Breast epithelium (tissue), 4 donors: ENCODE measurements at places on chromosomes 12 and 14.

- DNase-seq = no peak
Measured at GRCh38 chr12:131346555-131347344, 364.1 kb upstream of the SFSWAP start.

- no peak for DNase-seq
Measured at GRCh38 chr12:45076417-45077026, 25.6 kb upstream of the DBX2 start.

DNA sequence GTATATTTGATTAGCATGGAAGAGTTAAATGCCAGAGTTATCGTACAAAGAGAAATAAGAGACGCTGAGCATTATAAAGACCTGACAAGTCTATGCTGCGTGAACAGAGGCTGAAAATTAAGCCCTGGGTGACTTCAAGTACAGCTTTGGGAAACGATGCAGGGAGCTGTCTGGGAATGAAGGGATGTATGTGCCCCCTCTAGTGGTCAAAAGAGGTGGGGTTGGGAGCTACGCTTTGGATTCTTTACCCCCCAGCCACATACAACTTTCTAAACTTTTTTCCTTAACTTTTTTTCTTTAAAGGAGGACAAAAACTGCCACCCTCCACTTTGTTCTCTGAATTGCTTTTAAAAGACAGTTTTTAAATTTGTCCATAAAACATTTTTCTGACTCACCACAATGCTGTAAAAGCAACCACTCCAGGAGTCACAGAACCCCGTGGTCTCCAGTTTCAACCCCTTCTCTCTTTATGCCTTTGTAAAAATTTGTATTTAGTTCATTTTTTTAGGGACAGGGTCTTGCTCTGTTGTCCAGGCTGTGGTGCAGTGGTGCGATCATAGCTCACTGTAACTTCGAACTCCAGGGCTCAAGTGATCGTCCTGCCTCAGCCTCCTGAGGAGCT is 59.4 kb downstream of the ZNF664 start:
- DNase-seq = no peak

DNA sequence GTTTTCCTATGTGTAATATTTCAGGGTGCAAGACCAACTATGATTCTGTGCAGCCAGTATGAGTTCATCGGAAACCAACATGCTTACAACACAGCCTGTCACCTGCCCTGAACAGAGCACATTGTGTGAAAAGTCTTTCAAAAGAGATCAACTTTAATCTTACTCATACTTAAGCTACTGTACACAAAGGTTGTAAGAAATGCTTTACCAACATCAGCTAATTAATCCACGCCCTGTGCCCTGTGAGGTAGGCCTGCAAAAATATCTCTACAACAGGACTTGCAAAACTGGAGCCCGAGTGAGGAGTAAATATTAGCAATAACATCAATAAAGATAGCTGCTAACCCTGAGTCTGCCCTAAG is 15.1 kb downstream of the APPL2 start:
- no peak for DNase-seq

DNA sequence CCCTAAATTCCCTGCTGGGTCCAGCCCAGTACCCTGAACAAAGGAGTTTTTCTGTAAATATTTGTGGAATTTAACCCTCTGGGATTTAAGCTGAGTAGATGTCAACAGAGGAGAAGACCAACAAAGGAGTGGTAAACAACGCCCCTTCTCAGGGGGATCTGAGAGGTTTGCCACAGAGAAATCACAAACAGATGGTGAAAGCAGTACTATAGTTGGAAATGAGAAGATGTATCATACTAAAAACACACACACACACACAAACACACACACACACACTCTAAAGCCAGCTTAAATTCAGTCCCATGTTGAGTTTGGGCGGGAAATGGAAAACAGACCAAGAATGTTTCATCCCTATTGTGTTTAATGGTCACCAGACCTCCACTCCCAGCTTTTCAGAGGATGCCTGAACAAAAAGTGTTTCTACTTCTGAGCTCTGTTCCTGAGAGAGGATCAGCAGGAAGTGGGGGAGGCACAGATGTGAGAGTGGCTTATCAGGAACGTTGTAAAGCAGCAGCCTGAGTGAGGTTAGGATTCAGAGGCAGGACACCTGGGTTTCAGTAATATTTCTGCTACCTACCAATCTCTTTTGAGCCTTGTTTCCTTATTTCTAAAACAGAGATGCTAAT is 3.2 kb downstream of the BIN2 start:
- DNase-seq = no peak

DNA sequence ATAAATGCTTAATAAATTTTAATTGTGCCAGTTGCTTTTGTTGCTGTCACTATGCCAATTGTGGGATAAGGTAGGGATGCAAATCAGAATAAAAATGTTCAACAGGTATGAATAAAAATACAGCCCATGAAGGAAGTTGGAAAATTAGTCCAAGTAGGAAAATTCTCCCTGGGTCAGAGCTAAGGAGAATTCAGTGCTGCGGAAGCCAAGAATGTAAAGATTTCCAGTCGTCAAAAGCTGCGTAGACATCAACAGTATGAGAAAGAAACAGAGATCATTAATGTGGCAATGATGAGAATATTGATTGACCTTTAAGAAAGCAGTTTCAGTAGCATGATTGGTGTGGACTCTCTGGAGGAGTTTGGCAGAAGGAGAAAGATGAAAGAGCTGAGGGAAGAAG is 87.9 kb downstream of the PLEKHA5 start:
- DNase-seq = no peak

GRCh38 chr14:38199076-38199475 is 8.6 kb upstream of the SSTR1 start:
- no peak for DNase-seq

DNA sequence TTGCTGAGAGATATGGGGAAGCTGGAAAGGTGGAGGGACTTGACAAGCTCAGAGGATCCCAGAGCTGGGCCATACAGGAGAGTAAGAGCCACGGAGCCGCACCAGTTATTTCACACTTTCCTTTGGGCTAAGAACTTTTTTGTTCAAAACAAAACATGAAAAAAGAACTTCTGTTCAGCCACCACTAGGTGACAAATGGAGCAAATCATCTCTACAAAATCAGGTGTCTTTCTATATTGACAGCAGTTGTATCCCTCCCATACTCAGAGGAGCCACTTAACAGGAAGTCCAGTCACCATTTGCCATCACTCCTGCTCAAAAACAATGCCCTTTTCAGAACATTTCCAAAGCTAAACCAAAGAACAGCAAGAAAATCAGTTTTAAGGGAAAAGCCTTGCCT is 70.3 kb upstream of the DBX2 start:
- no peak for DNase-seq

DNA sequence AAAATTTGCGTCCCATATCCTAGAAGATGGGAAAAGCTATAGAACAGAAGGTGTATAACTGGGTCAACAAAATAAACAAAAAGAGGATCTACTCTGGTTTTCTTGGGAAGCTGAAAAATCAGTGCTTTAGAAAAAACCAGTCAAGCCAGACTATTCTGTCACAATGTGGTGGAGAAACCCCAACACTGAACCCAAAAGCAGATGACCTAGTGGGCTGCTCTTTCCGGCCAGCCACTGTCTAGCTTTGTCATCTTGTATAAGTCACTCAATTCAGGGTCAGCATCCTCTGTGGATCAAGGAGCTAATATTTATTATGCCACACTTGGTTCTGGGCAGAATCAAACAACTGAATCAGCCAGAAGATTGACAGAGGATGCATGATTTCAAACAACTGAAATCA is 26.6 kb upstream of the TMCC3 start:
- DNase-seq = no peak

DNA sequence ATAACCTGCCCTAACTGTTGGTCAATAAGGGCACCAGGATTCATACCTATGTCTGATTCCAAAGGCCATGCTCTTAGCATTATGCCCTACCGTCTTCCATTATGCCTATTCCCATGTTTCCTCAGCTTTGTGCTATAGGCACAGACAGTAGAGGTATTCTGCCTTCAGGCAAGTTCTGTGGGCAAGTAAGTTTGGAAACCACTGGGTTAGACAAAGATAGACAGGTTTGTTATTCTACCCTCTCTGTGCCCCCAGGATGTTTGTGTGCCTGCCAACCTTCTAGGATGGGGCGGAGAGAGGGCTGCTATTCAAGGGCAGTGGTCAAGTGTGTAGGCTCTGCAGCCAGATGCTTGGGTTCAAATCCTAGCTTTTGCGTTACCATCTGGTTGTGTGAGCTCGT is 4.6 kb downstream of the RAPGEF3 start:
- DNase-seq = no peak

GRCh38 chr12:45570501-45570900 is 159.0 kb upstream of the ARID2 start:
- DNase-seq = no peak

- no peak for DNase-seq
Measured at GRCh38 chr14:63276016-63276415, 42.7 kb downstream of the GPHB5 start.

DNA sequence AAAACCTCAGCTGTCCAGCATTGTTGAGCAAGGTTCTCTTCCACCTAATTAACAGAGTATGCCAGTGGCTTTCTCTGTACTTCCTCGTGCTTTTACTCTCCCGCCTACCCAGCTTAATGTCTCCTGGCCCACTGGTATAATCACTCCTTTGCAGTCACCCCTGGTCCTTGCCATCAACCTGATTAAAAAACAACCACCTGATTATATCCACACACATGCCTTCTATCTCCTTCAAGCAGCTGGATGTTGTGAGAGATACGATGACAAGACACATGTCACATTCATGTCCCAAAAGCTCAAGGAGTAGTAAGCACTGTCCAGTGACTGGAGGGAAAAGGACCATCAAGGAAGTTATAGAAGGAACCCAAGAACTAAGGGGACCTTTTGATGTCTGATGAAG is 241.3 kb upstream of the GRIP1 start:
- no peak for DNase-seq

DNA sequence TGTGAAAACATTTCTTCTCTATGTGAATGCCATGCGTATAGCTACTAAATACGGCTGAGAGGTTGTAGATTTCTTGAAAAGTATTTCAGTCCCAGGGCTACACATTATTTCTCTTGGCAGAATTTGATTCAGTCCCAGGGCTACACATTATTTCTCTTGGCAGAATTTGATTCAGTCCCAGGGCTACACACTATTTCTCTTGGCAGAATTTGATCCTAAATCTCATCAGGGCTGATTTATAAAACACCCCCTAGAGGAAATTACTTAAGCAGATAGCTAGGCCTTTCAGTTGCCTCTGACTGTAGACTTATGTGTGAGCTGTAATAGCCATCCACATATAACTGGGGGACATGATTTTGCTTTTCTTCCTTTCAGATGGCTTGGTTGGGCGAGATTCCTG is 50.4 kb downstream of the AK7 start:
- no peak for DNase-seq

GRCh38 chr14:64910847-64911495 is 3.3 kb upstream of the CHURC1 start:
- no peak for DNase-seq

DNA sequence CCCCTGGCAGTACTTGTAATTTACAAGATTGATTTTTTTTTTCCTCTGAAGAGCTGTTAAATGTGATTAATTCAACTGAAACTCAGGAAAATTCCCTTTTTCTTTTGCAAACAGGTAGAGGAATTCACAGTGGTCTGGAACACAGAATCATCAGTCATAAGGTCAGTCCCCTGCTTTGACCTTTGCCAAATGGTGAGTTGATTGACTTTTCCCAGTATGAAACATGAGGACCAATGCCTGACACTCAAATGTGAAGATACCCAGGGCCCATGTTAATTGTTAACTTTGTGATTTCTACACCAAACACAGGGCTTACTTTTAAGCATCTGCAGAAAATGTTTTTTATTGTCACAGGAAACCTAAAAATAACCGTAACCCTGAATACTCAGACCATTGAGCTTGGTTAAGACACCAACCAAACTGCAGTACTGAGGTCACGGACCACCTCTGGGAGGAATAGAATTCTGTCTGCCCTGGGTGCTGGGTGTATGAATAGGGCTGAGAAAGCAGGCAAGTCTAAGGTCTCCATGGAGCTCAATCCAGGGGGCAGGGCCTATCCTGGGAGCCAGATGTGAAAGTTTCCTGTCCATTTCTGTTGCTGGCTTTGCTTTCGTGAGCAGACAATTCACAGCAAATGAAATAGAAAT is 192.4 kb downstream of the TMX1 start:
- no peak for DNase-seq

DNA sequence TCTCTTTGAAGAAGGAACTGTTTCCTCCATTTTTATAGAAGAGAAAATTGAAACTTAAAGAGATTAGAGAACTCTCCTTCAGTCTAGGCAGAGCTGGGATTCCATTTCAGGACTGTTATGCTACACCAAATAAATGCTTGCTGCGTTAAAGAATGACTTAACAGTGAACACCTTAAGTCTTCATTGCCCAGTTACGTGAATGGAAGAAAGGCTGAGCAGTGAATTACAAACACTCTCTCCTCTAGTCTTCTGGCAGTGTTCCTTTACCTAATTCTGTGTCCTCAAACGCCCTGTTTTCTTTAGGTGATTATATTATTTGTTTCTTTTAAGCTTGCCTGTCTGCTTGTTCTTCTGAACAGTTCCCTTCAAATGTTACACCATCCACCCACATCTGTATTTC is 59.7 kb downstream of the RCOR1 start:
- DNase-seq = no peak

- no peak for DNase-seq
Measured at GRCh38 chr14:94111276-94112095, 950 bp downstream of the IFI27 start.

DNA sequence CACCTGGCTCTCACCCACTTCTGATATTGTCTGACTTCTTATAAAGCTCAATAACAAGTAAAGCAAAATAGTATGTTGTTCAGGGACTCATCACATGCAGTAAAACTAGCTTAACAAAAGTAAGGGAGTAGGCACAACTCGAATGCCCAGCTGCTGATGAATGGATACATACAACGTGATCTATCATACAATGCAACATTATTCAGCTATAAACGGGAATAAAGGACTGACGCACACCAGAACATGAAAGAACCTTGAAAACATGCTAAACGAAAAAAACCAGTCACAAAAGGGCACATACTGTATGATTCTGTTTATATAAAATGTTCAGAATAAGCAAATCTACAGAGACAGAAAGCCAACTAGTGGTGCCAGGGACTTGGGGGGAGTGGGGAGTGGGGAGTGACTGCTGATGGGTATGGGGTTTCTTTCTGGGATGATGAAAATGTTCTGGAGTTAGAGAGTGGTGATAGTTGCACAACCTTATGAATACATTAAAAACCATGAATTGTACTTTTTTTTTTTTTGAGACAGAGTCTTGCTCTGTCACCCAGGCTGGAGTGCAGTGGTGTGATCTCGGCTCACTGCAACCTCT is 11.1 kb downstream of the PLBD2 start:
- DNase-seq = no peak

DNA sequence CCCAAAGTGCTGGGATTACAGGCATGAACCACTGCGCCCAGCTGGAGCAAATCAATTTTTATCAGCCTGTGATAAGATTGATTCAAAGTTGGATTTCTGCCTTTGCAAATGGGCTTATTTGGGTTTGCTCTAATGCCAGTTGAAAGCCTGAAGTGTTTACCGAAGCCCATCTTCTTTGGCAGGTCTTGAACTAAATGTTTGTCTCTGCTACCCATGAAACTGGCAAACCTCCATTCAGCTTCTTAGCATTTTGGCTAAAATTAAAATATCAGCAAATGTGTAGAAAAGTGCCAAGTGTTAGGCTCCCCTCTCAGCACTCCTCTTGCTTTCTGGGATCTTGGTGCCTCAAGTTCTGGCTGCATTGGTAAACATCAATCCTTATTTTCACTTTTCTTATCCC is 61.5 kb downstream of the MGAT4C start:
- DNase-seq = no peak

GRCh38 chr14:101200008-101200649 is 296.6 kb upstream of the RTL1 start:
- DNase-seq = peak; percentile 22
